ENCODE measurements at places on chromosomes 4 and X. TPM values are rescaled to one million over a fixed set of nuclear protein-coding genes. Genes with fewer than 3 reads are reported as not detected.
A peak's percentile ranks its signal among the peaks of the same experiment; 100 is the strongest.

GRCh38 chrX:76029385-76029784 is 143.5 kb upstream of the PBDC1 start:
- no peak for DNase-seq

- DNase-seq: no peak
These were observed 88.2 kb downstream of the ADGRA3 start for GRCh38 chr4:22427675-22428074.

- DNase-seq: no peak
These were observed 564.7 kb downstream of the IL15 start for GRCh38 chr4:142201041-142201440.

DNA sequence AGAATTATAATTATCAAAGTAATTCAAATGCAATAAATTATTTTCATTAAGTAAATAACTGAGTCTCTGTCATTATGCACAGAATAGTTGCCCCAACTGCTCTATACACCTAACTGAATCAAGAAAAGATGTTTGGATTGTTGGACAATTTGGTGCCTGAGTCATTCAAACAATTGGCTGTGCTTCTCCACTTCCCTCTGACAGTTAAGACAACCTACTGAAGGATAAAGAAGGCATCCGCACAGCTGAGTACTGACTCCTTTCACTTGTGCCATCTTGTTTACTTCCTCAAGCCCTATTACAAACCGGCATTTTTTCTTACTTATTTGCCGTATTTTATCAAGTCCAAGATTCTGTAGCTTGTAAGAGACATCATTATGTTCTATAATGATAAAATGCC is 110.6 kb upstream of the C1QTNF7 start:
- no peak for DNase-seq

GRCh38 chrX:30302956-30303355 is 6.2 kb downstream of the NR0B1 start:
- peak; percentile 37 for DNase-seq

PLS3 gene
- 42.7 TPM for polyA plus RNA-seq

DNA sequence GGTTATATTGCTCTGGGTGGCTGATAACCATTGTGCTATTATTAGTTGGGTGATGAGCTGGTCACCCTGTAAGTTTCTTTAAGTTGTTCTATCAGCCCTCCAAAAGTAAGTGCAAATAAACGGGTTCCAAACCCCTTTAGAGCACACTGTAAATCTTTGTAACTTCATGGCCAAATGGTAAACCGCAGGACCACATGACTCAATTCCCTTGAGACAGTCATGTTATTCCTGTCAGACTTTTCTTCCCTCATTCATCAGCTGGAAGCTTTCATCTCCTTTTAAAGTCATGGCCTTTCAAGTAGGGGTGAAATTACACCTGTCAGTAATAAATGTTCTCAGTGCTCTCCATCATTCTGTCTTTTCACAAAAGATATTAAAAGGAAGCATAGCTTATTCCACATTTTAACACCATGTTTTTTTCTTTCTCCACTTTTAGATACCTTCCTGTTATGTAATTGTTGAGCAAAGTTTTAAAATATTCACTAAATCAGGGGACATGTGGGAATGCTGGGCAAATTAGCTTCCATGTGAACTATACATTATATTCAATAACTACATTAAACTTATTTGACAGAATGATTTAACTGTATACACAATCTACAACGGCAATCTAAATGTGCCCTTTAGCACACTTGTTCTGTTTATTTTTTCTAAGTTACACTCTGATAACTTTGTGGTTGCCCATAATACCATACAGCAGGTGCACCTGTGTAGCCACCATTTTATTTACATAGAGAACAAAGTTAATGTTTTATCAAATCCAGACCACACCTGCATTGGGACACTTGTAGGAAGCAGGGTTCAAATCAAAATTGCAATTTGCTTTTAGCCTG is 275.5 kb downstream of the CFAP299 start:
- DNase-seq: no peak

Measured in heart left ventricle (tissue), 16 donors.